GF-D8 (cell line): ENCODE measurements at places on chromosomes 6 and 20.

- no peak for DNase-seq
Measured at GRCh38 chr6:39765508-39766065, 26.6 kb upstream of the DAAM2 start.

DNA sequence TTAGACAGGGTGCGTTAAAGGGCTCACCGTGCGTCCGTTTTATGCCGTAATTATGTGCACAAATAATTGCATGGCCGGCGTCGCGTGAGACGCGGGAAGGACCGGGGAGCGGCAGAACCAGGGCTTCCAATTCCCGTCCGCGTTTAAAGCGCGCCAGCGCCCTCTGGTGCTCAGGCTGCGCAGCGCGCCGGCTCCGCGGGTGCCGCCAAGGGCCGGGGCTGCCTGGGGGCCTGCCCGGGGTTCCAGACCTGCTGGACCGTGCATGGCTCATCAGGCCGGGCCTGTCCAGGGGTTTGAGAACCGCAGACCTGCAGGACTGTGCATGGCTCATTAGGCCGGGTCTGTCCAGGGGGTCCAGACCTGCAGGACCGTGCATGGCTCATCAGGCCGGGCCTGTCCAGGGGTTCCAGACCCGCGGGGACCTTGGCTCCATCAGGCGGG is 369.0 kb downstream of the THBS2 start:
- DNase-seq: no peak

GRCh38 chr6:6569096-6569810 is 19.3 kb upstream of the LY86 start:
- DNase-seq: no peak

- DNase-seq: peak; percentile 15
Measured at GRCh38 chr6:90940812-90941481, 354.1 kb upstream of the MAP3K7 start.

GRCh38 chr6:1611322-1611571 is 1.5 kb downstream of the FOXC1 start:
- no peak for DNase-seq

GRCh38 chr6:36660771-36661471 is 17.6 kb upstream of the CDKN1A start:
- no peak for DNase-seq

- DNase-seq: no peak
Measured at GRCh38 chr6:2900821-2901644, 2.1 kb downstream of the SERPINB9 start.

- DNase-seq: no peak
Measured at GRCh38 chr20:31720486-31721407, 1.9 kb downstream of the BCL2L1 start.

DNA sequence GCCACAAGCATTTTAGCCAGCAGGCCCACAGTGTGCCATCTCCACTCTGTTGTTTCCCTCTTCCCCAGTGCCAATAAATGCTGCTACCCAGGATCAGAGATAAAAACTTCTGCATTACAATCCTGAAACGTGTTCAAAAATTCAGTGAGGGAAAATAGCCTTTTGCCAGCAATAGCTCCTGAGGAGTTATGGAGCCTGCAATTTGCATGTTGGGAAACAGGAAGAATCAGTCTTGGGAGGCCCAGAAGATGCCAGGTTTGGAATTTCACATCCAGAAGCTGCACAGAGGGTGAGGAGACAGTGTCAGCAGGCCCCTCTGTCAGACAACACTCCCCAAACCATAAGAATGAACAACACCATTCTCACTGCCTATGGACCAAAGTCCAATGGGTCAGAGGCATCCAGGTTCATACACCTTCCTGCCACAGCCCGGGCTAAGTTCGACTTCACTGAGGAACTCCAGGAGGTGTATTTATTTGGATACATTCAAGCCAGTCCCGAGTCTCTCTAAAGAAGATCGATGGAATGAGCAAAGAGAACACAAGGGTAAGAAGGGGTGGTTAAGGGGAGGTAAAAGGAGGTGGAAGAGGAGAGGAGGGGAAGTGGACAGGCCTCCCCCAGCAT is 20.8 kb downstream of the RRBP1 start:
- DNase-seq: no peak

DNA sequence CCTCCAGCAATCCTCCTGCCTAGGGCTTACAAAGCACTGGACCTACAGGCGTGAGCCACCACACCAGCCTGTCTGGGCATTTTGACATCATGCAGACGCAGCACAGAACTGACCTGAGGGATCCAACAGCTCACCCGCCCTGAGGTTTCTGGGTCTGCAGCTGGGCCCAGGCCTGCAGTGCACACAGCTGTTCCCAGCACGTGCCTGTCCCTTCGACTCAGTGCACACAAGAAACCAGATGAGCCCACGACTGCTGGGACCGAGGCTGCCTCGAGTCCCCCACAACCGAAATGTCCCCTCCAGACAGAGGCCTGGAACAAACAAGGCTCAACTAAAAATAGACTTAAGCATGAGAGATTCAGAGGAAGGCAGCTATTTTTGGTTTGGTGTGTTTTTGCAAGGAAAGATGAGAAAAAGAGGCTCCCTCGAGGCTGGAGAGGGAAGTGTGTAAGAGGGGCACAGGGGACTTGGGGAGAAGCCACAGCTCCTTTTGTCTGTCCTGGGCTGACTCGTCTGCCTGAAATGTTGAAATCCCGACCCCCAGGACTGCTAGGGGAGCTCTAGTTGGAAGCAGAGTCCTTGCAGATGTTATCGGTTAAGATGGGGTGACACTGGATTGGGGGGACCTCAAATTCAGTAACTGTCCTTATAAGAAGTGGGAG is 66.3 kb downstream of the YTHDF1 start:
- no peak for DNase-seq

- DNase-seq: no peak
Measured at GRCh38 chr20:34165018-34165619, 53.1 kb upstream of the EIF2S2 start.

GRCh38 chr6:63347599-63347998 is 27.8 kb upstream of the LGSN start:
- DNase-seq: no peak

DNA sequence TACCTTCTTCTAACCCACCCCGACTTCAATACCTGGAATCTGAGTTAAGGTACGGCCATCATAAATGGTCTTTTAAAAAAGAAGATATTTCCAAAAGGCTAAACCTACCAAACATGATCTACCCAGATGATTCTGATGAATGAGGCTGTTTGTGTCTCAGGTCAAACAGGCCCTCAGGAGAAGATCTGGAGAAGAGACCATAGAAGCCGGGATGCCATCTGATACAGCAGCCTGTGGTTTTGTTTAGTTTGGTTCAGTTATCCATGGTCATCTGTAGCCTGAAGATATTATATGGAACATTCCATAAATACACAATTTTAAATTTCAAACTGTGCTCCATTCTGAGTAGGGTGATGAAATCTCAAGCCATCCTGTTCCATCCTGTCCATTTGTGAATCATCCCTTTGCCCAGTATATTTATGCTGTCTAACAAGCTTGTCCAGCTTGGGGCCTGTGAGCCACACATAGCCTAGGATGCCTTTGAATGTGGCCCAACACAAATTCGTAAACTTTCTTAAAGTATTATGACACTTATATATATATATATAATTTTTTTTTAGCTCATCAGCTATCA is 4.0 kb upstream of the CAP2 start:
- no peak for DNase-seq

DNA sequence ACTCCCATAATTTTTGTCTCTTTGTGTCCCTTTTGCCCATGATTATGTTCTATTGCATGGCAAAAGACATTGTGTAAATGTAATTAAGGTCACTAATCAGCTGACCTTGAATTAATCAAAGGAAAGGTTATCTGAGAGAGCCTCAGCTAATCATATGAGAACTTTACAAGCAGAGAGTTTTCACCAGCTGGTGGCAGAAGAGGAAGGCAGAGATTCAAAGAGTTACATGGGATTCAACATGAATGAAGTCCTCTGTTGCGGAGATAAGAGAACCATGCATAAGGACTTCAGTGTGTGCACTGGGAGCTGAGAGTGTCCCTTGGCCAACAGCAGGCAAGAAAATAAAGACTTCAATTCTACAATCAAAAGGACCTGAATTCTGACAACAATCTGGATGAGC is 494.1 kb upstream of the ARID1B start:
- DNase-seq: no peak

GRCh38 chr6:151620179-151620578 is 126.4 kb downstream of the CCDC170 start:
- no peak for DNase-seq

GRCh38 chr20:30594112-30594511 is 663.4 kb upstream of the DEFB115 start:
- no peak for DNase-seq

- DNase-seq: no peak
Measured at GRCh38 chr20:1800777-1801176, 94.4 kb upstream of the SIRPA start.

DNA sequence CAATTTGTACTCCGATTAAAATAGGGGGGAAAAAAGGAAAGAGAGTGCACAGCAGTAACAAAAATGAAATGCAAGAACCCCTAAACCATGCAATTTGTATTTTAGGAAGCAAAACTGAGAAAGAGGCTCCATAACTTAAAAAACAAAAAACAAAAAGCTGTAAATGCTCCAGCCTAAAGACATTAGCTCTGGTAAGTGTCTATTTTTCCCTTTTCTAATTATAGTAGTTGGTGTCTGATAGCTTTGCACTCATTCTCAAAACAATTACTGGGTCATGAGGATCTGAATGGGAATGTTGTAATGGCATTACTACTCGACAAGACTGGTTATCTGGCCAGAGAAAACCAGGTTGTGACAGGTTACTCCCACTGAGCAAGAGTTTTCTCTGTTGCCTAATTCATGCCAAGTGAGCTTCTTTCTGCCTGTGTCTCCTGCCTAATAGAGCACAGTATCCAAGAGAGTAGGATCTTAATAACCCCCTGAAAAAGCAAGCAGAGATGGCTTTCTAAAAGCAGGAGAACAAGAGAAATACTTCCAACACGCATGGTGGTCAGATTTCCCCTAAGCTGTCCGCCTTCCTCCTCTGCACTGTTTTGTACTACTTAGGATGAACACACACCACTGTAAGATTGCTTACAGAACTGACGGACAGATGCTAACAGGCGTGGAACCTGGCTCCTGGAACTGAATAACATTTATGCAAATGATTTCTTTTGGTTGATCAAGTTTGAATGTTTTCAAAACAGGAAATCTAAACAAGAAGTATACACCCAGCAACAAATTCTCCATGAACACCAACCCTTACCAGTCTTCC is 86.4 kb downstream of the FKBP5 start:
- DNase-seq: no peak

GRCh38 chr20:34954904-34955230 is 739 bp downstream of the GSS start:
- peak; percentile 42 for DNase-seq

DNA sequence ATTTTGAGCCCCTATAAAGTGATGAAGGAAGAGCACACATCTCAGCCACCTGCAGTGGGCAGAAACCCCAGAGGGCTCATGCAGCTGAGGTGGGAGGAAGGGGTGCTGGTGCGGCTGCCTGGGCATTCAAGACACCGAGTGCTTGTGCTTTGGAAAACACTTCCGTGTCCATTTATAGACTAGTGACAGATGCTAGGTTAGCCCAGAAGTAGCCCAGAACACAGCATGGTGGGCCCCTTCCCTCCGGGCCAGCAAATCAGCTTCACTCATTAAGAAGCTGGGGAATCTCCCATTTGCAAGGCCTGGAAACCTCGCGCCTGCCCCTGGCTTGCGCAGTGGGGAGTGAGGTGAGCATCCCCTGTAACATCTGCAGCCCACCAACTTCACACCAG is 12.9 kb downstream of the BEND3 start:
- no peak for DNase-seq
